ENCODE measurements at places on chromosomes 16 and 17. TPM values are rescaled to one million over a fixed set of nuclear protein-coding genes. Genes with fewer than 3 reads are reported as not detected.

Gene CIITA
- total RNA-seq: 0.04 TPM

Gene RAB11FIP4
- total RNA-seq: 0.05 TPM

Gene PYY
- total RNA-seq: not detected

Gene TEKT1
- total RNA-seq: not detected

Gene NPIPB13
- 2.3 TPM for total RNA-seq

Gene OR3A3
- not detected for total RNA-seq

Gene TP53TG3B
- total RNA-seq: not detected

Gene G6PC1
- total RNA-seq: not detected

Gene TPSG1
- not detected for total RNA-seq

Gene COPZ2
- total RNA-seq: not detected

Gene SMIM22
- total RNA-seq: not detected

Data from SJCRH30 (cell line).